ENCODE measurements at places on chromosomes 11 and 22.

DNA sequence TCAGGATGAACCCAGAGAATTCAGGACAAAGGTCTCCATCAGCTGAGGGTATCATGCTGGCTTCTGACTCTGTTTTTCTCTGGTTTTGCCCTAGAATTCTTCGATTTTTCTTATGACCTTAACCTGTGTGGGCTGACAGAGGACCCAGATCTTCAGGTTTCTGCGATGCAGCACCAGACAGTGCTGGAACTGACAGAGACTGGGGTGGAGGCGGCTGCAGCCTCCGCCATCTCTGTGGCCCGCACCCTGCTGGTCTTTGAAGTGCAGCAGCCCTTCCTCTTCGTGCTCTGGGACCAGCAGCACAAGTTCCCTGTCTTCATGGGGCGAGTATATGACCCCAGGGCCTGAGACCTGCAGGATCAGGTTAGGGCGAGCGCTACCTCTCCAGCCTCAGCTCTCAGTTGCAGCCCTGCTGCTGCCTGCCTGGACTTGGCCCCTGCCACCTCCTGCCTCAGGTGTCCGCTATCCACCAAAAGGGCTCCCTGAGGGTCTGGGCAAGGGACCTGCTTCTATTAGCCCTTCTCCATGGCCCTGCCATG, 16.8 kb downstream of the SERPING1 start:
- no peak for DNase-seq

GRCh38 chr22:41302811-41303210, 1.5 kb downstream of the ZC3H7B start:
- no peak for DNase-seq

DNA sequence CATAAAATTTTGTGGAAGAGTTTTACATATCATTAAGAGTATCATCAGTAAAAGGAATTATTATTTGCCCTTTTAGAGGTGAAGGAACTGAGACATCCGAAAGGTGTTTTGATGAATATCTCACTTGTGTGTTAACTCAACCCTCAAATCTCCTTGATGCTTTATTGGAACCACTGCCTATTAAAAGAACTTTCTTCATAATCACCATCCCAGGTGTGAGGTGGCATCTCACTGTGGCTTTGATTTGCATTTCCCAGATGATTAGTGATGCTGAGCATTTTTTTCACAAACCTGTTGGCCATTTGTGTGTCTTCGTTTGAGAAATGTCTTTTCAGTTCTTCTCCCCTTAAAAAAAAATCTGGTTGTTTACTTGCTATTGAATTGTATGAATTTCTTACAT, 134.0 kb upstream of the SYN3 start:
- no peak for DNase-seq

GRCh38 chr22:33202455-33202854, 144.3 kb upstream of the SYN3 start:
- no peak for DNase-seq

- DNase-seq, result no peak
Observed at GRCh38 chr22:37221424-37222333, 9.4 kb upstream of the SSTR3 start.

GRCh38 chr11:102036757-102037156, 10.5 kb upstream of the CFAP300 start:
- no peak for DNase-seq

- no peak for DNase-seq
Observed at GRCh38 chr11:128832121-128832497, 35.0 kb downstream of the KCNJ1 start.

Measured in stimulated activated CD4-positive, alpha-beta T cell treated with anti-CD3 and anti-CD28 coated beads, TNF-alpha, amount 100 ng/mL, for 4 hours (primary cell).